ENCODE measurements at places on chromosomes 1 and 21.
A peak's percentile ranks its signal among the peaks of the same experiment; 100 is the strongest.

DNA sequence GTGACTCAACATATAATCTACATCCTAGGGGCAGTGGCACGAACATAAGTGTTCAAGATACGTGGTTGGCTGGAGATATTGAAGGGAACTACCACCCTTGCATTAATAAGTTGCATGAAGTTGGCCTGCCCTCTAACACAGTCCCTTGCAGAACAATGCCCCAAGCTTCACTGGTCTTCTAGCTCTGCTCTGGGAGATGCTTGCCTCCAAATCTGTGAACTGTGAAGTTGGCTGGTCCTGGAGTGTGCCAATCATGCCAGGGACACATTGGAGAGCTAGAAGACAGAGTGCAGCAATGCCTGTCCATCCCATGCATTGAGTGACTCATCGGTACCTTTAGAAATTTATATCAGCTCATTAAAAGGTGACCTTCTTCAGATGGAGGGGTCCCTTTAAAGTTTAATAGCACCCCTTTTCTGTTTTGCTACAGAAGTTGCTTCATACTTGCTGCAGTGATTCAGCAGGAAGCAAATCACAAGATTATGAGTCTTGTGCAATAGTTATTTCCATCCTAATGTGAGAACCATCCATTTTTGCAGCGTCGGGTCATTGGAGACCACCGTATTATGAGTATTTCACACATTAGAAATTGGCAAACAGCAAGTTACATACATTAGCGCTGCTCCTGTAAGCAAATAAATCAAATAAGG lies 55.2 kb upstream of the KAZN start:
- DNase-seq: no peak

DNA sequence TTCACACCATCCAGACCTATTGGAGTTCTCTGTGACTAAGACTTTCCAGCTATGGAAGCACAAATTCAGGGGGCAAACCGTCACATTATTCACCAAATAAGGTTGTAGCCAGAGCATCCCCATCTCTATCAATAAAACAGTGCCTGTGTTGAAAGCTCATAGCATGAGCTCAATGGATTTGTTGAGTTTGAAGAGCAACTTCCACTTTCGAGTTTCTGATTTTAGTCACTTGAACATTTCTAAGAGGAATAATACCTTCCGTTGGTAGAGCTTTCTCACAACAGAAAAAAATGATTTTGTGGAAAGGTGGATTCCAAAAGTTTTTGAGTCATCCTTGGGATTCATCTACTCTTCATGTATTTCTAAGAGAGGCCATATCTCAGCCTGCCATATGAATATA lies 13.0 kb upstream of the ELAVL4 start:
- no peak for DNase-seq

DNA sequence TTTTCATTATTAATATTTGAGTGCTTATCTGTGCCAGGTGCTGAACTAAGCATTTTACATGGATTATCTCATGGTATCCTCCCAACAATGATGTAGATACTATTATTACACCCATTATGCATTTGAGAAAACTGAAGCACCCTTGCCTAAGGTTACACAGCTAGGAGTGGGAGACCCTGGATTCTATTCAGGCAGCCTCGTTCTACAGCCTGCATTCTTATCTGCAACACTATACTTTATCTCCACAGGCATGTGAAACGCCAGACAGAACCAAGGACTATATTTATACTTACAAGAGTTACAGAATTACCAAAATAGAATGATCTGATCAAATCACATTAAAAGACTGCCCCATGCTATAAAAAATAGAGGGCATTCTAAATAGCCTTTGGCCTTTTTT lies 22.4 kb downstream of the LPAR3 start:
- no peak for DNase-seq

DNA sequence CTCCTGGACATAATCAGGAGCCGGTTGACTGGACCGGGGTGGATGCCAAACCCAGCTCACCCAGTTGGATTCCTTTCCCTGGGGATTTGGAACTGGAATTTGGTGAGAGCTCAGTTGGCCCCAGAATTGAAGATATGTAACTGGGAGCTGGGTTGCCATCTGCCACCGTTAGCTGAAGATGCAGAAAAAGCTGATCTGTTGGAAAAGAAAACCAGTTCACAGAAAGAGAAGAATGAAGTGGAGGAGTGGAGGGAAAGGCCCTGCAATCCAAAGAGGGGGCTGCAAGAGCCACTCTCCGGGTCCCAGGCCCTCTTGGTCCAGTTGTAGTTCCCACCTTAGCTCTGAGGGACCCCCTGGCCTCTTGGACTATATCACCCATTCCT lies 16.0 kb downstream of the TEX35 start:
- peak; percentile 25 for DNase-seq

GRCh38 chr1:229845410-229846138 lies 219.5 kb downstream of the URB2 start:
- DNase-seq: no peak

DNA sequence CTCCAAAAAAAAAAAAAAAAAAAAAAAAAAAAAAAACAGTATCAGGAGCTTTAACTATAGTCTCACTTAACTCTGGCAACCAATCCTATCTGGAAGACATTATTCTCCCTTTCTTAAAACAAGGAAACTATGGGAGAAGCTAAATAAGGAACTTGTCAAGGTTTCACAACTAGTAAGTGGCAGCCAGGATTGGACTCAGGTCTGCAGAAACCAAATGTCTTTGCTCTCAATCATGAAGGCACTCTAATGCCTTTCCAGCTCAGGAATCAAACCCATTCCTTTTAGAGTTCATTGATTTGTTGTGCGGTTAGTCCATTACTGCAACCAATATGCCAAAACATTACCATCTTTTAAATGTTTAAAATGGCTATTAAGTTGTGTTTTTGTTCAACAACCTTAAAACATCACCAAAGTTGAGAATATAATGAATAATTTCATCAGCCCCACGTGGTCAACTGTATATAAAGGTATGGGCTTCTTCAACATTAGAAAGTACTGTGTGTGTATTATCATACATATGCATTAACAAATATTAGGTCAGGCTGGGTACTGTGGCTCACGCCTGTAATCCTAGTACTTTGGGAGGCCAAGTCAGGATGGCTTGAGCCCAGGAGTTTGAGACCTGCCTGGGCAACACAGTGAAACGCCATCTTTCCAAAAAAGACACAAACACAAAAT lies 1.5 kb downstream of the EPRS1 start:
- DNase-seq: no peak

GRCh38 chr1:179175011-179175841 lies 54.3 kb downstream of the ABL2 start:
- no peak for DNase-seq

DNA sequence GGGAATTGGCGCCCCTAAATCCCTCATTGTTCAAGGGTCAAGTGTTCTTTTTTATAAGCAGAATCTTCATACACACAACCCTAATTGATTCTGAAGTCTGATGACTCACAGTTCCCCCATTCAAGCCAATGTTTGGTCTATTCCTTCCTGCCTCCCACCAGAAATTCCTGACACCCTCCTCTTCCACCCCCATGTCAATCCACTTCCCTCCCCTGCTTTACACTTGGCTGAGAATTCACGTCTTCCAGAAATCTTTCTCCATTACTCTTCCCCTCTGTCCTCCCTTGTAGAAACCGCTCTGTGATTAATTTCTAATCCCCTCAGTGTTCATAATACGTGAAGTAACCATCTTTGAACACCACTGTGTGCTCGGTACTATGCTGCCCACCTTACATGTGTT lies 76.2 kb upstream of the CD34 start:
- DNase-seq: no peak

- no peak for DNase-seq
Observed at GRCh38 chr1:201525193-201525778, 13.6 kb upstream of the NAV1 start.

GRCh38 chr1:30318413-30318812 lies 405.0 kb downstream of the MATN1 start:
- DNase-seq: peak; percentile 5

DNA sequence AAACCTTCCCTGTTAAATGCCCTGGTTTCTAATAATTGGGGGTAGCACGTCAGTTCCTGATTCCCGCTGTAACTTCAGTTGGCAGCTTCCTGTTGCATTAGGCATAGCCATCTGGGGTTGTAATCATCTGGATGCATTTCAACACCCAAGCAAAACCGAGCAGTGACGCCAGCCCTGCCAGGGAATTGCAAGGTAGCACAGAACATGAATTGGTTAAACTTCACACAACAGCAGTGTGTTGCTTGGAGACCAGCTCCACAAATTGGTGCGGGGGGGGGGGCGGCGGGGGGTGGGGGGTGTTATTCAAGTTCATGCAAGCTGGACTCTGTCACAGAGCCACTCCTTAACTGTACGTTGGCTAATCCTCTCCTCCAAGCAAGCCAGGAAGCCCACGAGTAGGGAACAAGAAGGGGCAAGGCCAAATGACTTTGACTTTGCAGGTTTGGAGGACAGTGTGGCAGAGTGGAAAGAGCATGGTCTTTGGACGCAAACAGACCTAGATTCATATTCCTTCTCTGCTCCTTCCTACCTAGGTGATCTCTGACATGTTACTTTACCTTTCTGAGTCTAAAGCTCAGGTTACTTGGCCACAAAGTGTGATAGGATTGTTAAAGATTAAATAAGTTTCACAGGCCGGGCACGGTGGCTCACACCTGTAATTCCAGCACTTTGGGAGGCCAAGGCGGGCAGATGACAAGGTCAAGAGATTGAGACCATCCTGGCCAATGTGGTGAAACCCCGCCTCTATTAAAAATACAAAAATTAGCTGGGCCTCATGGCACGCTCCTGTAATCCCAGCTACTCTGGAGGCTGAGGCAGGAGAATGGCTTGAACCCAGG lies 4.7 kb downstream of the LAX1 start:
- peak; percentile 80 for DNase-seq

DNA sequence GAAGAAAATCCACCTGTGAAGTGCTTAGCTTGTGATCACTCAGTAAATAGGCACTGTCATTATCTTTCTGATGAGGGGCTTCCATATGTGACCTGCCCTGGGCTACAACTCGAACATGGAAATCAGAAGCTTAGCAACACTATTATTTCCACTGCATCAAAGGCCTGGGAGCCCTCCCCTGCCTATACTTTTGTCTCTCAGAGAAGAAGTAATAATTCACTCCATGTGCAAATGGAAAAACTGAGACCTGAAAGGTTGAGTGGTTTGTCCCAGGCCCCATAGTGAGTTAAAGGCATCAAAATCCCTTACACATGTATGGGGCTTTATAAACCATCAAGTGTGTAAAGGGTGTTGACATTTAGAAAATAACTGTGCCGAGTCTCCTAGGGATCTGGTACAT lies 20.9 kb downstream of the SOX13 start:
- no peak for DNase-seq

DNA sequence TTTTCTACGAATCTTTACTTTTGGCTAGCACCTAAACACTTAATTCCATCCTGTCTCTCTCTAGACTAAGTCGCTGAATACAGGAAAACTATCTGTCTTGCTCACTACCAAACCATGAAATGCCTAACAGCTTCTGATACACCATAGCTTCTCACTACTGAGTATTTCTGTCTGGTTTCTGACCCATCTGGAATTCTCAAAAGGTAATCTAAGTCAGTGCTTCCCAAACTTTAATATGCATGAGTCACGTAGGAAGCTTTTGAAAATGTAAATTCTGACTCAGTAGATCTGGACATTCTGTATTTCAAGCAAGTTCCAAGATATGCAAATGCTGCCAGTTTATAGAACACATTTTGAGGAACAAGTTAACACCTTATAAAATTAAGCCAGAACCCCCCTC lies 9.2 kb upstream of the OVGP1 start:
- DNase-seq: no peak

GRCh38 chr1:41461790-41462679 lies 22.4 kb downstream of the EDN2 start:
- no peak for DNase-seq

DNA sequence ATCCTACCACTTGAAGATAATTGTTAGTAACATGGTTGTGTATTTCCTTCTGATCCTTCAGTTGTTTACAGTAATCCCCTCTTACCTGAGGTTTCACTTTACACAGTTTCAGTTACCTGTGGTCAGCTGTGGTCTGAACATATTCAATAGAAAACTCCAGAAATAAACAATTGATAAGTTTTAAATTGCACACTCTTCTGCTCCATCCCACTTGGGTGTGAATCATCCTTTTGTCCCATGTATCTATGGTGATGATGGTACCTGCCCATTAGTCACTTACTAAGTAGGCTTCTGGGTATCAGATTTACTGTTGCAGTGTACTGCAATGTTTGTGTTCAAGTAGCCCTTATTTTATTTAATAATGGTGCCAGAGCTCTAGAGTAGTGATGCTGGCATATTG lies 62.5 kb downstream of the OSBPL9 start:
- no peak for DNase-seq

GRCh38 chr1:26070296-26070962 lies 3.0 kb upstream of the TRIM63 start:
- no peak for DNase-seq

GRCh38 chr1:228488818-228489674 lies 1.9 kb downstream of the RNF187 start:
- DNase-seq: no peak

DNA sequence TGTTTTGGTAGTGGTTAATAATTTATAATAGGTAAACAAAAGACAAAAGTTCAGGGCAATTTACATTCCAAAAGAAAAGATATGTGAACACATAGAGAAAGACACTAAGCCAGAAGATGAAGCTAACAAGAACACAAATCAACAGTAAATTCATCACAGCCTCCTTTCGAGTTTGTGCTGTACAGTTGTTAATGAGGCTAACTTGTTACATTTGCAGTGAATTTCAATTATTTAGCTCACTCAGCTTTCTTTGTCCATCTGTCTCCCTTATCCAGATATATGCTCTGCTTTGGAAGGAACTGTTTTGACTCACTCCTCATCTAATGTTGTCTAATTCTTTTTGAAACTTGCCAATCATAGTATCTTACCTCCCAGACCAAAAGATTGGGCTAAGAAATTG lies 423.3 kb upstream of the OLFM3 start:
- DNase-seq: no peak

- no peak for DNase-seq
Observed at GRCh38 chr1:184953600-184954219, 20.6 kb downstream of the NIBAN1 start.

GRCh38 chr1:42922687-42923366 lies 35.8 kb downstream of the SLC2A1 start:
- peak; percentile 71 for DNase-seq

DNA sequence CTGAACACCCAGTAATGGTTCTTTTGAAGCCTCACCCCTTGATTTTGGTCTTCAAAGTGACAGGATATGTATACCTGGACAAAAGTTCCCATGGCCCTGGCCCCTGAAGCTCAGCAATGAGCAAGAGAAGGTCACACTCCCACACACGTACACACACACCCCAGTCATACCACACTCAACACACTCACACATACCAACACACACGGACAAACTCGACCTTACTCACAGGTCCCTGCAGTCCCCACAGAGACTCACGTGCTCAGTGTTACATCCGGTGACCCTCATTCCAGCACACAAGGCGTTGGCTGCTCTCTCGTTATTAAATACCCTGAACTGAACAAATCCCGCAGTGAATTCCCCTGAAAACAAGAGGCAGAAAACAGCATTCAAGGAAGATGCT lies 5.9 kb downstream of the ITLN1 start:
- no peak for DNase-seq

Data from tibial artery (tissue), 4 donors.